ENCODE measurements at places on chromosomes 2 and 18.

GRCh38 chr2:209424199-209424701 lies 403 bp downstream of the MAP2 start:
- no peak for DNase-seq

GRCh38 chr2:83221258-83221657 lies 1237.8 kb downstream of the SUCLG1 start:
- peak; percentile 17 for DNase-seq

DNA sequence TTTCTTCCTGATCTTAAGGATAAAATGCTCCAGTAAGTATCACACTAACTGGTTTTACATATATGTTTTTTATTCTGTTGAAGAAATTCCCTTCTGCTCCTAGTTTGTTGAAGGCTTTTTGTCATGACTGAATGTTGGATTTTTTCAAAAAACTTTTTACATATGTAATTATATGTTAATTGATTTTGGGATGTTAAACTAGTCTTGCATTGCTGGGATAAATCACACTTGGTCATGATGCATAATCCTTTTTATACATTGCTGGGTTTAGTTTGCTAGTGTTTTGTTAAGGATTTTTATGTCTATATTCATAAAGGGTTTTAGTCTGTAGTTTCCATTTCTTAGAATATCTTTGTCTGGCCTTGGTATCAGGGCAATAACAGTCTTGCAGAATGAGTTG lies 65.6 kb upstream of the TXNDC2 start:
- DNase-seq, result no peak

GRCh38 chr2:31247711-31248110 lies 13.8 kb downstream of the EHD3 start:
- DNase-seq, result no peak

DNA sequence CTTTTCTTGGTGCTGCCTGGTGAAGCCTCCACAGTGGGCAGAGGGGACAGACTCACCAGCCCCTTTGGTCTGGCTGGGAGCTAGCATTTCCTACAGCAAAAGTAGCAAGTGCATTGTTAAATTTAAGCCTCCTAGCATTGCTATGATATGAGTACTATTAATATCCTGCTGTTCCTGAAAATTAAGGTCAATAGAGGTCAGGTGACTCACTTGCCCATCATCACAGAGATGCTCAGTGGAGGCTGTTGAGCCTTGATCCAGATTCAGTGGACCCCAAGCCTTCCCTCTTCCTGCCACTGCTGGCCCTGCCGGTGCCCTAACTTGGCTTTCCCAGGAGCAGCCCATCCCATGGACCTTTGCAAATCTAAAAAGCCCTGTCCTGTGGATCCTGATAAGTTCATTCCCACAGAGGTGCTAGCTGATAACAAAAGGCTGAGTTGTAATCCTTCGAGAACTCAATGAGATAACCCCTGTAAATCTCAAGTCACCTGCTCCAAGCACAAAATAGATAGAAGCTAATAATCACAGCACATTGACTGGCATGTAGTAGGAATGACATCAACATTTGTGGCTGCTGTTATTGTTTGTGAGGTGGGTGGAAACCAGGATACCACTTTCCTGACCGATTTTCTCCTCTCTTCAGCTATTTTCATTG lies 84.4 kb downstream of the THNSL2 start:
- DNase-seq, result no peak

DNA sequence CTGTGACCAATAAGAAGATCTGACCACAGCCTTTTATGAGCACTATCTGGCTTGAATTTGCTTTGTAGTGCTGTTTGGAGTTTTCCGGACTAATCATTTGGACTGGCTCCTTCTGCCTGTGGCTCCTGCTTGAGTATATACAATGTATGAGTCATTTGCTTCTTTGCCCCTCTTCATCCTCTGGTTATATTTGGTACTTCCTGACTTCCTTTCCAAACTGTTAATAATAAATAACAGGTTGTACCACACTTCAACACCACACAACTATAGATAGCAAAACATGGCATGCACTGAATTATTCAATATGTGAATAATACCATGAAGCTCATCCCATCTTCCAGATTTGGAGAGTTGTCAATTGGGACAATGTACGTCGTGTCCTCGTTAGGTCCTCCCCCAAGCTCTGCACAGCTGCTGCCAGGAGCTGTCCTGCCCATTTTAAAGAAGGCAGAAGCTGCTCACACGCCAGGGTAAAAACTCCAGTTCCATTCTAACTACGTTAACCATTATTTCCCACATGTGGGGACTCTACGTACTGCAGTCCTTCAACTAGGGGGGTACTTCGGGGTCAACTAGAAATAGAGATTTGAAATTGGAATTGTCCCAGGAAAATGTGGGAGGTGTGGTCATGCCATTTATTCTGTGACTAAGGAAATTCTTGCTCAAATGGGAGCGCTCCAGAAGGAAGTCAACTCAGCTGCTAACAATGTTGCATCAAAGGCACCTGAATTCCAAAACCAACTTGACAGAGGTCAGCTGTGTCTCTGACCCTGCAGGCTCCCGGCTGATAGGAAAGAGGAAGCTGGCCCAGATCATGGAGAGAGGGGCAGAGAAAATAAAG lies 38.1 kb downstream of the ST8SIA5 start:
- DNase-seq, result peak; percentile 10

DNA sequence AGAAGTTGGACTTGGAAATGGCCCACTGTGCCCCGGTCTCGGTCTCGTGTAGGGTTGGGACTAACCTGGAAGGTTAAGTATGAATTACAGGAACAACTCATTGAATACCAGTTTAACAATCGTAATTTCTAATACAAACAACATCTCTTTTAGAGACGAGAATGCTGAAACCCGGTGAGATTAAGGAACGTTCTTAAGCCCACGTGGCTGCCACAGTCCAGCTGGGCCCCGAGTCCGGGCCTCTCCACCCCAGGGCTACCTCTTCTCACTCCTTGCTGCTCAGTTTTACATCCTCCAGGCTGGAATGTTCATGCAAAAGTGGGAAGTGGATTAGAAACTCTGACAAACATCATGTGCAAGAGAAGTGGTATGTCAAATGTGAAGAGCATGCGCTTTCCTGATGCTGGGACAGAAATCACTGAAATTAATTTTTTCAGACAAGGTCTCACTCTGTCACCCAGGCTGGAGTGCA lies 29.4 kb downstream of the NGEF start:
- no peak for DNase-seq

DNA sequence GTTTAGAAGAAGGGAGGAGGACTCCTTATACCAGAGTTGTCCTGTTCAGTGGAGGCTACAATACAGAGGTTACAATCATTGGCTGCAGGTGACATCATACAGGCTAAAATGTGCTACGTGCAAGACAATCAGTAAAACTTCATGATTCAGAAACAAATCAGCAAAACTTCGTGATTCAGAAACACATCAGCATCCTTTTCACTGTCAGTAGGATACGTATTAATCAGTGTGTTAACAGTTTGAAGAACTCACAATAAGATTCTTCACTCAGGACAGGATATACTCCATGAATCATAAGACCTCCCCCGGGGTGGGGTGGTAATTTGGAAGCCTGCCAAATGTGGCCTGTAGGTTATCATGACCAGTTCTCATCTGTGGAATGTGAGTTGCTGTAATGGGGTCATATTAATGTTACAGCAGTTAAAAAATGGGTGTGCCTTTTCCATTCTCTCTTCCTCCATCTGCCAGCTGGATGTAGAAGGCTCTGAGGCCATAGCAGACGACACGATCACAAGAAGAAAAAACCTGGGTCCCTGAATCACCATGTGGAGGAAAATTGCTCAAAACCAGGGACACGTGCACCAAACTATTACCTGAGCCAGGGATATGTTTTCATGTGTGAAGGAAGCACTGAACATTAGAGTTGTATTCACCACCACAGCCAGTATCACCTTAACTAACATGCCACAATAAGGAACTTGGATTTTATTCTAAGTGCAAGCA lies 134.8 kb upstream of the CREB1 start:
- peak; percentile 58 for DNase-seq

- DNase-seq, result no peak
These were observed 45.0 kb upstream of the MTCL1 start for GRCh38 chr18:8660316-8660715.

GRCh38 chr2:109722026-109722425 lies 72.1 kb upstream of the RGPD5 start:
- DNase-seq, result no peak

- DNase-seq, result no peak
These were observed 51.8 kb upstream of the GPR17 start for GRCh38 chr2:127594116-127594591.

GRCh38 chr18:679516-679915 lies 22.1 kb downstream of the TYMS start:
- no peak for DNase-seq
